ENCODE measurements at places on chromosomes 7 and 10. TPM values are rescaled to one million over a fixed set of nuclear protein-coding genes. Genes with fewer than 3 reads are reported as not detected.

Gene MCU
- total RNA-seq, result 36.2 TPM

Gene HDAC9
- total RNA-seq, result 138 TPM

Gene LRRC4
- 4.6 TPM for total RNA-seq

Gene CAPZA2
- 164 TPM for total RNA-seq

Gene VSTM4
- 30.1 TPM for total RNA-seq

Gene IMMP2L
- total RNA-seq, result 19.1 TPM

Gene UCN3
- not detected for total RNA-seq

Gene ST7
- 43.5 TPM for total RNA-seq

Gene NPY4R2
- total RNA-seq, result not detected

Gene SCIN
- total RNA-seq, result 3.4 TPM

Gene ABCB4
- total RNA-seq, result 4.6 TPM

Gene SUN3
- total RNA-seq, result not detected

Gene PRSS1
- not detected for total RNA-seq

Gene MAP3K8
- total RNA-seq, result 12.0 TPM

Gene NRP1
- 126 TPM for total RNA-seq

Gene MSS51
- total RNA-seq, result 3.6 TPM

Data from camera-type eye (tissue), 1 donor.